ENCODE measurements at places on chromosomes 13 and 19.

DNA sequence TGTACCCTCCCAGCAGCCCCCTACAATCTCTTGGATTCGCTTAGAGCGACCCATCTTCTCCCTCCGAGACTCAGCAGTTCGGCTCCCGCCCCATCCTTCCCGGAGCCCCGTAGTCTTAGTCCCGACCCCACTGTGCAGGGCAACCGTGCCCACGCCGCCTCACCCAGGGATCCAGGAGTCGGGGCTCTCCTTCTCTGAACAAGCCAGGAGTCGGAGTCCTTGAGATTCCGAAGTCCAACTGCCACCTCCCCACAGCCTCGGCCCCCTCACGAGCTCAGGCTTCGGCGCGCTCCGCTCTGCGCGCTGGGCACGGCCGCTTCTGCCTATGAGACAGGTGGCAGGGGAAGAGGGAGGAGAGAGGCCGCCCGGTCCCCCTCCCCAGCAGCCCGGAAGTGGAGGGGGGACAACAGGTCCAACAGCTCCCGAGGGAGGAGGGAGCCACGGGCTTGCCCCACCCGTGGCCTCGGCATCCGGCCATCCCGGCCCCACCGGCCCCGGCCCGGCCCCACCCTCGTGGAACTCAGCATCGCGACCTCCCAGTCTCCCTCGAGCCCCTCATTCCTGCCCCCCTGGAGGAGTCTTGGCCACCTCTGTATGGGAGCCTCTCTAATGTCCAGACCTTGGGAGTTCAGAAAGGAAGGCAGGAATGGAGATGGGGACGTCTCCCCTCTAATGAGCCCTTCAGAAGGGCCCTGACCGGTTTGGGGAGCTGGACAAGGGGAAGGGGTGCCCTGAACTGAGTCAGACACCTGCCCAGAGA lies at the start of gene PHLDB3:
TSS of gene PHLDB3 (minus strand) at position 321 of the 760 bp plus-strand sequence. CDS start 628 bp downstream, outside the sequence.
- DNase-seq: peak; percentile 64

DNA sequence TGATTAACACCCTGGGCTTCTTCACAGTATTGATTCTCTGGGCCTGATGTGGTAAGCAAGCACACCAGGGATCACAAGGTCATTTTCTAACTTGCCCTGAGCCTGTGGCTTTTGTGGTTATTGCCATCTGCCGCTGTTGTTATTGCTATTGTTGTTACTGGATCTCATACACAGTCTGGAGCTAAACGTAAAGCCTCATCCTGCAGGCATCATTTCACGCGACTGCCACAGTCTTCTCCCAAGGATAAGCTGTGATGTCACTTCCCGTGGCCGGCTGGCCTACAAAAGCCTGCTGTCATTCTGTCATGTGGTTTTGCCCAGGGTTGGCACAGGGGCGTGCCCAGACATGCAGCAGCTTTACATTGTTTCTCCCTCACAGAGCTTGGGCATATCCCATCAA lies 154.0 kb upstream of the GPR12 start:
- DNase-seq: no peak

GRCh38 chr13:49395878-49396380 lies 47.9 kb downstream of the CAB39L start:
- DNase-seq: no peak

- no peak for DNase-seq
Measured at GRCh38 chr13:80866921-80867320, 526.0 kb upstream of the SPRY2 start.

GRCh38 chr13:44181931-44182330 lies 191.7 kb upstream of the SERP2 start:
- DNase-seq: no peak

DNA sequence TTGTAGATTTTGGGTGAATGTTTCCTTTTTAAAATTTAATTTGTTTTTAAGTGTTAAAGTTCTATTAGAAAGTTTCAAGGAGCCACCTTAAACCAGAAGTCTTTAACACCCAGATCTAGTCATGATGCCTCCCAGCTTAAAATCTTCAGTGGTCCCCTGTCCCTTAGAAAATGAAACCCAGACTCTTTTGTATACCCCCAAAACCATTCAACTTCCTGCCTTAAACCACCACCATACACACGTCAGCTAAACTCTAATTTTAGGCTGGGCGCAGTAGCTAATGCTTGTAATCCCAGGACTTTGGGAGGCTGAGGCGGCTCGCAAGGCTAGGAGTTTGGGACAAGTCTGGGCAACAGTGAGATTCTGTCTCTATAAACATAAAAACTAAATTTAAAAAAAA lies 37.9 kb downstream of the N4BP2L1 start:
- peak; percentile 47 for DNase-seq

GRCh38 chr13:110518226-110518525 lies 43.3 kb downstream of the RAB20 start:
- no peak for DNase-seq

- DNase-seq: no peak
Measured at GRCh38 chr13:87042946-87043345, 628.2 kb upstream of the SLITRK5 start.

GRCh38 chr13:72071713-72072112 lies 204.7 kb upstream of the DACH1 start:
- no peak for DNase-seq

DNA sequence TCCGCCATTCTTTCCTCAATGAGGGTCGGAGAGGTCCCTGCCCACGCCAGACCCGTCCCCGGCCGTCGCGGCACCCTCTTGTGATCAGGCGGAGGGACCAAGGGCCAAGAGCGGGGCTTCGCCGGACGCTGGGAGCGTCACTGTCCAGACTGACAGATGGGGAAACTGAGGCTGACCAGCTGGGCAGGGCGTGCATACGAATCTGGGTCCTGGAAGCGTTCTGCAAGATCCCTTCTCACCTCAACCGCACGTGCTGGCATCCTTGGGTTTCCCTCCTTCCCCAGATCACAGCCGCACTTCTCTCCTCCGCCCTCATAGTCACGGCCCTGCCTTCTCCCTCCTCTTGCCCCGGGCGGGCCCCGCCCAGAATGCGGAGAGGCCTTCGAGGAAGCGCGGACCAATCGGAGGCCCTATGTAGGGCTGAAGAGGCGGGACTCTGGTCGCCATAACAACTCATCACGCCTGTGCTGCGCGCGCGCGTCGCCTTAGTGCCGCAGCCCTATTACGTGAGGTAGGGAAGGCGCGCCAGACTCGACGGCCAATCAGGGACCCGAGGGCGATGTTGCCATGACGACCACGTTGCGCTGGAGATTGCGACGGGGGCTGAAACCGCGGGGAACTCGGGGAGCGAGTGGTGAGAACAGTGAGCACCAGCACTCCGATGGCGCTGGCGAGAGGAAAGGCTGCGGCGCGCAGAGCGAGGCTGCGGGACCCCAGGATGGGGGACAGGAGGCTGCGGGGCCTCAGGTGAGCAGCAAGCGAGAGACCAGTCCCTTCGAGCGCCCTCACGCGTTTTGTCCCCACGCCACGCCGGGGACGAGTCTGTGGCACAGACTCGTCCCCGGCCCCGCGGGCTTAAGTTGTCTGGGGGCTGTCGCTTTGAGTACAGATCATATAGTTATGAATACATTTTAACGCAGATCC lies 5.7 kb downstream of the RNF225 start:
- DNase-seq: peak; percentile 100
